ENCODE measurements at places on chromosomes 5 and 9. TPM values are rescaled to one million over a fixed set of nuclear protein-coding genes. Genes with fewer than 3 reads are reported as not detected.

- DNase-seq = peak; percentile 56
Measured at GRCh38 chr5:149857499-149857898, 87.1 kb downstream of the PDE6A start.

GRCh38 chr9:136617746-136618579, 44.8 kb upstream of the EGFL7 start:
- DNase-seq = no peak

DNA sequence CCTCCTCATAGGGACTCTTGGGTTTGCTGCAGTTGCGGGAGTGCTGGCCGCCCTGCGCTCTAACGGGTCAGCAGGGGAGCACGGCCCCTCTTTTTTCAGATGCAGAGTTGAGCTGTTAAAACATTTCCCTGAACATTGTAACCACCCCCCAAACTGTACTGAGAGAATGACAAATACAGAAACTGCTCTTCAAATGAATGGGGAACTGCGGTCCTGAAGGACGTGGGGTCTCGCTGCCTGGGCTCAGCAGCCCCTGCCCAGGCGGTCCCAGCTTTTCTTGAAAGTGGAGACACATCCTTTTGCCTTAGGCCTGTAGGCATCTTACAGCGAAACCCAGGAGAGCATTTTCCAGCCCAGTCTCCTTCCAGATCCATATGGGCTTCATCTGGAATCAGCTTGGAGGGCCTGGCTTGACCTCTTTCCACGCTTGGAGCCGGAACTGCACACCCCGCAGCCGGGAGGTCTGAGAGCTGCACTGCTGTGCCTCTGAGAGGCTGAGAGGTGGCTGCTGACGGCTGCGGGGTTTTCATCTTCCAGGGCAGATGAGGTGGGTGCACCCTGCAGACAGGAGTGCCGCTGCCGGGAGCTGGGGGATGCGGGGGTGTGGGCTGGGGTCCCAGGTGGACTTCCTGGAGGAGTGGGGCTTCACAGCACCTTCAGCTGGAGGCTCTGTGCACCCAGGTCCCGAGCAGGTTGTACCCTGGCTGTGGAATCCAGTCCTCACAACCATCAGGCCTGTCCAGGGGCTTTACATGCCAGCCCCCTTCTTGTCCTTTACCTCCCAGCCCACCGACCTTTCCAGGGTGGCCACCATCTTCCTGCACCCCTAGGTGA, 1.2 kb upstream of the AGPAT2 start:
- no peak for DNase-seq

- DNase-seq = no peak
Measured at GRCh38 chr5:175859916-175860315, 11.5 kb upstream of the CPLX2 start.

DNA sequence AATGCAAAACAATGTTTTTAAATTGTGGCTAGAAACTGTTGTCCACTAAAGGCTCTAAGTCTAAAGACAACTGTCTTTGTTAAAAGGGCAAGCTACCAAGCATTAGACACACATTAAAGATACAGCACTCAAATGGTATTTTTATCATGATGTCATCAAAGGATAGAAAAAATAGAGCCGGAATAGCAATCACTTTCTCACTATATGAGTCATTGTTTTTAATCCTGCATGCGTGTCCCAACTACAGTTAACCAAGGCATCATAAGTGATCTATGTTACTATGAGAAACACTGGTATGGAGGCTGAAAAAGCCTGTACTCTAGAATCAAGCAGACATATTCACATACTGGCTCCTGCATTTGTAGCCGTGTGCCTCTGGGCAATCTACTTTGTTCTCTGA, 1.9 kb upstream of the PJA2 start:
- no peak for DNase-seq

PRDM9 gene
- not detected for total RNA-seq

PHYHD1 gene
- 55.3 TPM for total RNA-seq

GRCh38 chr5:88732181-88732633, 150.8 kb downstream of the MEF2C start:
- peak; percentile 26 for DNase-seq

S1PR3 gene
- total RNA-seq = 13.0 TPM

DNA sequence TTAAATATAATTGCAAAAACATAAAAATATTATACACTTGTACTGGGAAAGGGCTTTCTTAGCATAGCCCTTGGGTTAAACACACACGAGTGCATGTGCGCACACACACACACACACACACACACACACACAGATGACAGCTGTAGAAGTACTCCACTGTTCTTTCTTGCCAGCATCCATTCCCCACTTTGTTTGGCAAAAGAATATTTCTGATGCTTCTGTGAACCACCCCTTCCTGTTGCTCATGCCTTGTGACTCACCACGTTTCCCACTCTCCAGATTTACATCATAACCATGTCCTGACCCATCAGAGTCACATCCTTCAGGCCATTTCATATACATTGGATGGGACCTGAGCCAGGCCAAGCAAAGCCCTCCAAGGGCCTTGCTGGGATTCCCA, 280.1 kb downstream of the DNAH5 start:
- DNase-seq = no peak

OMD gene
- total RNA-seq = 56.2 TPM

DNA sequence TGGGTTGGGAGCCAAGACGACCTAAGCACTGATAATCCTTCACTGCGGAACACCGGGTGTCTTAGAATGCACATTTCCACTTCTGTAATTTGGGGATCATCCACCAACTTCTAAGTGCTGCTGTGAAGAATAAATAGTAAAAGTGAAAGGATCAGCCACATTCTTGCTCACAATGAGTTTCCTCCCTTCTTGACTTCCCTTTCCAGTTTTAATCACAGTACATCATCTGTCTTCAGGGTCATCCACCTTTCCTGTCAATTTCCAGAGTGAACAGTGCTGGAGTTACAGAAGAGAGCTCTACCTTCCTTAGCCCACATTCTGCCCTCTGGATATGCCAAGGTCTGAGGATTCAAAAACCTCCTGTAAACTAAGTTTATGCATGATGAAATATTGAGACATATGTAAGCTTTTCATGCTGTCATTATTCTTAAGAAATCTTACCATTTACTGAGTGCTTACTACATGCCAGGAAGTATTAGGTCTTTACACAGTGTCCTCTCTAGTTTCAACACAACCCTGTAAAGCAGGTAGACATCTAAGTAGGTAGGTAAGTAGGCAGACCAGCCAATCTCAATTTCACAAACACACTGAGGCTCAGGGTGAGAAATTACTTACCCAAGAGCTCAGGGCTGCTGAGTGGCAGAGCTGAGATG, 105.2 kb downstream of the CDK5RAP2 start:
- no peak for DNase-seq

PFN3 gene
- not detected for total RNA-seq

GRXCR2 gene
- total RNA-seq = not detected

DNA sequence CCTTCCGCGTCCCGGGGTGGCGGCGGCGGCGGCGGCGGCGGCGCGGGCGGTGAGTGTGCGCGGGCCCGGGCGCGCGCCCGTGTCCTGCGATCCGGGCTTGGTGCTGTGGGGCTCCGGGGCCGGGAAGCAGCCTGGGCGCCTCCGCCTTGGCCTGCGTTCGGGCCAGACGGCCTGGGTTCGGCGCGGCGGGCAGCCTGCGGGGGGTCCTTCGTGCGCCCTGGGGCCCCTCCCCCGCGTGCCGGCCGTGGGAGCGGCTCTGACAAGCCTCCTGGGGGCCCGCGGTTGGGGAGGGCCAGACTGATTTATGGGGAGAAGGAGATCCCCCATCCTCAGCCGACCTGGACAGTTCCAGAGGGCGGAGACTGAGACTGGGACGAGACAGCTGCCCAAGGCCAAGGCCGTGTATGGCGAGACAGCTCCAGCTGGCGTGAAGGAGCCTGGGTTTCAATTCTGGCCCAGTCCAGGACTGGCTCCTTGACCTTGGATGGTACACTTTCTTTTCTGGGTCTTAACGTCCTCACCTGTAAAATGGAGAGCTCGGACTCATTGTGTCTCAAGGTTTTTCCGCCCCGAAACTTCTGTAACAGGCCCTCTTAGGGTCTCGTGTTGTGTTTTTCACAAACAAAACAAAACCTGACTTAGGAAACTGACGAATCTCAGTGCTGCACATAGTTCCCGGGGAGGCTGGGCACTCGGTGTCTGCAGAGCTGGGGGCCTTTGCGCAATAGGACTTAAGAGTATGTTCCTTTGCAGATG, 603 bp downstream of the TMEM268 start:
- DNase-seq = peak; percentile 33

DNA sequence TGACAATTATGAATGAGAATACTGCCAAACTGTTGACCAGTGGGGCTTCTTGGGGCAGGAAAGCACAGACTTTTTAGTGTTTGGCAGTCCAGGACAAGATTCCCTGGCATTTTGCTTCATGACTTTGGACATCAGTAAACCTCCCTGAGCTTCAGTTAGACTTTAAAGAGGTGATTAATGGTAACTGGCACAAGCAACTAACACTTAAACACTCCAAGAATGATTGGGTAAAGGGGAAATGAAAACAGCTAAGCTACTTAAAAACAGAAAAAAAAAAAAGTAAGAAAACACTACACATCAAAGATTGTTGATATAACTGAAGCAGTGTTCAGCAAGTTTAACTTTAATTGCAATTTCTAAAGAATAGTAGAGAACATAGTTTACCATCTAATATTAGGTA, 13.4 kb downstream of the PAIP1 start:
- no peak for DNase-seq

- no peak for DNase-seq
Measured at GRCh38 chr5:150000990-150001659, 586 bp downstream of the HMGXB3 start.

DNA sequence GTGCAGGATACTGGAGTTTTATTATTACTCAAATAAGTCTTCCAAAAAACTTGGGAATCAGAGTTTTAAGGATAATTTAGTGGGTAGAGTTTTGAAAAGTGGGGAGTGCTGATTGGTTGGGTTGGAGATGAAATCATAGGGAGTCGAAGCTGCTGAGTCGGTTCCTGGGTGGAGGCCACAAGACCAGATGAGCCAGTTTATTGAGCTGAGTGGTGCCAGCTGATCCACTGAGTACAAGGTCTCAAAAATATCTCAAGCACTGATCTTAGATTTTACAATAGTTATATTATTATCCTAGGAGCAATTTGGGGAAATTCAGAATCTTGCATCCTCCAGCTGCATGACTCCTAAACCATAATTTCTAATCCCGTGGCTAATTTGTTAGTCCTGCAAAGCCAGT, 804.9 kb upstream of the SEMA6A start:
- no peak for DNase-seq

PAX5 gene
- total RNA-seq = not detected

SLC45A2 gene
- total RNA-seq = not detected

DNA sequence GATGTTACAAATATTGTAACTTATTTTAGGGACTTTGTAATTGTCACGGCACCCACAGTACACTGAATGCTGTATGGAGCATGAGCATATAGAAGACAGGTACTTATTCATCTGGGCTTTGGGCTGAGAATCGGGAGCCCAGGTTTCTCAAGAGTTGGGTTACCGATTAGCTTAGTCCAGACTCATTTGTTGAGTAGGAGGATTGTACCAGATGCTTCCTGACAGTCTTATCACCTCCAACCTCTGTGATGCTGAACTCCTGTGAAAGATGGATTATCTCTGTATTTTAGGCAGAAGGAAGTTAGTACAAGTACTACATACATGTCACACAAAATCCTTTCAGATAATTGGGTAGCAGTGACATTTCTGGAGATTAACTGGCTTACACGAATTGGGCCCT, 79.2 kb downstream of the SV2C start:
- no peak for DNase-seq

AP3B1 gene
- 42.0 TPM for total RNA-seq

EIF4E1B gene
- not detected for total RNA-seq

IL7R gene
- 2.8 TPM for total RNA-seq

DNA sequence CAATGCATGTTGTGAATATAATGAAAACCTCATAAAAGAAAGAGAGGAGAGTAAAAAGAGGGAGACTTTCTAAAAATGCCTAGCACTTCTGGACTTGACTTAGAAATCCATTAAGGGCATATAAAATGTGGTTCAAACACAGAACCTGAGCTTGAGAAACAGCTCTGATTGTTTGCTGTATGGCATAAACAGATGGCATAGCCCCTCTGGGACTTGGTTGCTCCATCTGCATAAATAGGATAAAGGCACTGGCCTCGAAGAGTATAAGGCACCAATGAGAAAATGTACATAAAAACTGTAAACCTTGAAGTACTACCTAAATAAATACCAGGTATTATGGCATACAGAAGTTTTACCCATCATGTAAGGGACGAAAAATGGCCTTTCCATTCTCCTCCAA, 23.8 kb downstream of the MRPS27 start:
- DNase-seq = no peak

RASGEF1C gene
- total RNA-seq = 9.3 TPM

FRMD3 gene
- 36.1 TPM for total RNA-seq

- no peak for DNase-seq
Measured at GRCh38 chr9:70557661-70558369, 143.4 kb upstream of the KLF9 start.

GRCh38 chr5:150121448-150122157, 34.0 kb downstream of the PDGFRB start:
- no peak for DNase-seq

CCNO gene
- total RNA-seq = not detected

CDH12 gene
- not detected for total RNA-seq

DNA sequence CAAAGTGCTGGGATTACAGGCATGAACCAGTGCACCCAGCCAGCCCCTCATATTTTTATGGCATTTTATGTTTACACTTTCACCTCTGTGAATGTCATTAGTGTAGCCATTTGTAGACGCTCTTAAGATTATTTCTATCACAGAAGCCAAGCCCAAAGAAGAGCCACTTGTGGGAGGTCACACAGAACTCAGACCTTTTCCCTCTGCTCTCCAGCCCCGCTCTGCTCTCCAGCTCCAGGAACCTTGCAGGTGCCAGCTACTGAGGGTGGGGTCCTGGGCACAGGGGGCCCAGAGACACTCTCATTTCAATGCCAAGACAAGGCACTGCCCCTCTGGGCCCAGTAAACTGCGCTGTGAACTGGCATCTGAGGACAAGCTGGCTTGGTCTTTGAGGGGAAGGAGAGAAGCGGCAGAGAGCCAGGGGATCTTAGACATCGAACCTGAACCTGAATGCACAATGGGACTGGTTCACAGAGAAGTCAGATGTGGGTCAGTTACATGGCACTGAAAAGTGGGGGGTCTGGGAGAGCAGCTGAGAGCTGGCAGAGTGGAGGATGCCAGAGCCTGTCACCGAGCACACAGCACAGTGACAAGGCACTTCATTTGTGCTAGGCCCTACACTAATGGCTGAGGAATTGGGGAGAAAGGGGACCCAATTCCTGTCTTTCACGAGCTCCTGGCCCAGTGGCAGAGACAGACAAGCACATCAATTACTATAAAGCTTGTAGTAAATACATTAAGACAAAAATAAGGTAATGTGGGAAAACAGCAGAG, 16.7 kb downstream of the ANXA6 start:
- no peak for DNase-seq

PRUNE2 gene
- 50.4 TPM for total RNA-seq

Measured in tibial nerve (tissue), 4 donors.